NCI-H2171 treated with DMSO at 0.1 percent for 48 hours (cell line): ENCODE measurements at places on chromosomes 6 and 20.
A peak's percentile ranks its signal among the peaks of the same experiment; 100 is the strongest.

GRCh38 chr6:52376763-52377162 is 14.8 kb downstream of the PAQR8 start:
- no peak for DNase-seq

DNA sequence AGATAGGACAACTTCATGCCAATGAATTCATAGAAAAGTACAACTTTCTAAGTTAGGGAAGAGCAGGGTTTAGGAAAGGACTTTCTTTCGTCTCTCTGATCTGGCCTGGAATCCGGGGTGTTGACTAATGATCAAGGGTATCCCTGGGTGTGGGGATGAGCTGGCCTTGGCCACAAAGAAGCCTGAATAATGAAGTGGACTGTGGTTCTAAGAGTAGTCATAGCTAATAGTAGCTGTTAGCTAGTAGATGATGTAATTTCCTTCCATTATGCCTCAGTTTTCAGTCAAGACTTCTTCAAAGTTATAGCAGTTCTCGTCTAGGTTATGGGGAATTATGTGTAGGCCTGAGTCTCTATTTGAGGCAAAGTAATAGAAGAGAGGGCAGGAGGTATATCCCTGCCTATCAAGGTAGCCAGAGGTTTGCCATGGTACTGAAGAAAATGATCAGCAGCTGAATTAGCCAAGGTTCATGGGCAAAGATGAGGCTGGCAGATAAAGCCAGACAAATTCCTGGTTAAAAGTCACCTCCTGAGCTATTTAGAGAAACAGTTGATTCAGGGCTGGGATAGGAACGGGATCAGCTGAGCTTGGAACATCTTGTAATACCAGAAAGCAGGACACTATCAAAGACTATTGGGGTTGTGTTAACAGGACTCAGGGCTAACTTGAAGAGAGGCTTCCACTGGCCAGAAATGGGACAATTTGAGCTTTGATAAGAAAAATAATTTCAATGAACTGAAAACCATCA is 18.7 kb upstream of the TRPC4AP start:
- DNase-seq = no peak

DNA sequence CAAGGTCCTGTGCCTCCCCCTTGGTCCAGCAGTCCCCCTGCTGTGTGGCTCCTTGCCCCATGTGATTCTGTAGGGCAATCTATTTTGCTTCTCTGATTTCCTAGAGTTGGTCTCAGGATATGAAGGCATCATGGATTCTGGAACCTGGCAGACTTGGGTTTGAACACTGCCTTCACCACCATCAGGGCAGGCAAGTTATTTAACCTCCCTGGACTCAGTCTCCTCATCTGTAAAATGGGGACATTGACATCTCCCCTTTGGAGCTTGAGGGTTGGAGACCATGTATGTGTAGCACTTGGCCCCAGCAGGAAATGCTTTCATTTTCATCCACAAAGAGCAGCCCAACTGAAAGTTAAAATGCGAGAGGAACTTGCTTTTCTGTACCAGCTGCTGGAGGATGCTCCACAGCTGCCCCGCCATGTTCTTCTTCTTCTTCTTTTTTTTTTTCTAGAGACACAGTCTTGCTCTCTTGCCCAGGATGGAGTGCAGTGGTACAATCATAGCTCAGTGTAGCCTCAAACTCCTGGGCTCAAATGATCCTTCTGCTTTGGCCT is 6.7 kb downstream of the TOX2 start:
- DNase-seq = no peak

GRCh38 chr6:163862701-163863100 is 448.2 kb downstream of the QKI start:
- no peak for DNase-seq

GRCh38 chr20:53911301-53911700 is 159.1 kb downstream of the BCAS1 start:
- DNase-seq = no peak

DNA sequence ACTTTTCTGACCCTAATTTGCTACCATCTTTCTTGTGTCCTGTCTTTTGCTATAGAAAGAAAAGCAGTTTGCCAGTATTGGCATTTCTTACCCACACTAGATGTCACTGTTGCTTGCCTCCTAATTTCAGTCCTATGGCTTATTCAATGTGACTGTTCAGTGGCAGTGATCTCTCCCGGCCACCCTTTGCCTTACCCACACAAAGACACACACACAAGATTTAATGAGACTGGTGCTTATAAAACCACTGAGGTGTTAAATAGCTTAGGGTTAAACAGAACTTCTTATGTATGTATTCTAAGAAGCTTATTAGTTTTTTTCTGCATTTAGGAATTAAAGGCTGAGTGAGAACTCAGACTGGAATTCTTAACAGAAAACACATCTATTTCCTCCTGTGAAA is 233.6 kb upstream of the ASCC3 start:
- peak; percentile 90 for DNase-seq

DNA sequence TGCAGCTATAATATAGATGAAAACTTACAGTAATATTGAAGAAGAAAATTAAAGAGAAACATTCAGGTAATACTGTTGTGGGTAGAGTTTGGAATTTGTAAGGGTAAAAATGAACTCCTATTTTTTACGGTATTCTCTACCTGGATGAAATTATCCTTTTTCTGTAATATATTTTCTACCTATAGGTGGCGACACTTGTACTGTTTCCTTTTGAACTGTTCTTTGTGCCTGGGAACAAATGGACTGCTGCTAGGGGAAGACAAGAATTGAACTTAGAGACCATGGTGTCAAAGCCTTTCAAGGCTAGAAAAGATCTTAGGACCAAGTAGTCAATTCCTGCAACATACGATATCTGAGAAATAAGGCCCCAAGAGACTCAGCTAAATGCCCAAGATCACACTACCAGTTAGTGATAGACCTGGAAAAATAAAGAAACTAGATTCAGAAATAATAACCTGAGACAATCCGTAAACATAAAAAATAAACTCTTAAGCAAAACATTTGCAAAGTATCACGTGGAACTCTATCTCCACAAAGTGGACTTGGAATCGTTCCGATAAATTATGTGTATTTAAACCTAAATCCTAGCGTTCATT is 383.8 kb downstream of the TFAP2A start:
- no peak for DNase-seq

- peak; percentile 8 for DNase-seq
These were observed 54.7 kb downstream of the ELOVL5 start for GRCh38 chr6:53294095-53294494.

- DNase-seq = no peak
These were observed 174.7 kb downstream of the FOXC1 start for GRCh38 chr6:1784422-1784884.

DNA sequence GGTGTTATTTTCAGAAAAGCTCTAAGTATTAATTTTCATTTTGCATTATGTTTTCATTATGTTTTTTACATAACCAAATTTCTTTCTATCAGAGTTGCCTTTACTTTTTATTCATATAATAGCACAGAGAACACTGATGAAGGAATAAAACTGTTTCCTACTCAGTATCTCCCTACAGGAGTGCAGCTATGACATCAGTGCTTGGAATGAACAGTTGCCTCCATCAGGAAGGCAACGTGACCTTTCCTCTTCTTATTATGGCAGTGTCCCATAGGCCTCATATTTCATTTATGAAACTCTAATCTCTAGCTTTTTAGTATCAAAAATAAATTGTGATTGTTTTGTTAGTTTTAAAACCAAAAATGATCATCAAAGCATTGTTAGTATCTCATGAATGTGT is 712.8 kb downstream of the CD109 start:
- no peak for DNase-seq

DNA sequence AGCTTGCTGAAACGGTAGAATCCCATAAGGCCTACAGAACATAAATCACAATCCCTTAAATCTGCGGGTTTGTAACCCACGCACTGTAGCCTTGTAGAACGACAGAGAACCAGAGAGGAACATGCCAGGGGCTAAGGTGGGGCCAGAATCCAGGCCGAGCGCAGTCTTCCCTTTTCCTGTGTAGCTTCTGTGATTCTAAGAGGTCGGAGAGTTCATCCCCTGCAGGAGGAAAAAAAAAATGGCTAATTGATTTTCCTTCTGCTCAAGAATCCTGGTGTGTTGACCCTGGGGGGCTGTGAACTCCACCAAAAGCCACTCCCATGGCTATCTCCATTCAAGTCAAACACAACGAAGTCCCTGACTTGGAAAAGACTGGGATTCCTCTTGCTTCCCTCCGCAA is 96.3 kb downstream of the SPTLC3 start:
- DNase-seq = peak; percentile 29

GRCh38 chr6:164477790-164478189 is 831.6 kb downstream of the C6orf118 start:
- DNase-seq = no peak

- peak; percentile 46 for DNase-seq
These were observed 58.7 kb downstream of the VAPB start for GRCh38 chr20:58447511-58448391.

DNA sequence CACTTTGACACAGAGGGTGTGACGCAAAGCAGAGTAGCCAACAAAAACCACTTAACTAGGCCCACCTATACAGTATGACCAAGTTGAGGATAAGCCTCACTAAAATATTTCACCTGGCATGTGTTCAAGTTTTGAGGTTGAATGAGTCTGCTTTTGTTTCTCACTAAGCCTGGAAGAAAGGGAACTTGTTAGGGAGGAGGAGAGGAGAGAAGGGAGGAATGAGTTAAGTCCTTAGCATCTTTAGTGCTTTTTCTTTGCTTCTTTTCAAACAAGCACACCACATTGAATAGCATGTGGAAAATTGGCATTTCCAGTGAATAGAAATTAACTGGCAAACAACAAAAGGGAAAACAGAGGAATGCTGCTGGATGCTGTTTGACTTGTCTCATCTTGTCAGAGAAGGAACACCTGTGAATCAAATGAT is 461.9 kb downstream of the GJA1 start:
- DNase-seq = peak; percentile 28

DNA sequence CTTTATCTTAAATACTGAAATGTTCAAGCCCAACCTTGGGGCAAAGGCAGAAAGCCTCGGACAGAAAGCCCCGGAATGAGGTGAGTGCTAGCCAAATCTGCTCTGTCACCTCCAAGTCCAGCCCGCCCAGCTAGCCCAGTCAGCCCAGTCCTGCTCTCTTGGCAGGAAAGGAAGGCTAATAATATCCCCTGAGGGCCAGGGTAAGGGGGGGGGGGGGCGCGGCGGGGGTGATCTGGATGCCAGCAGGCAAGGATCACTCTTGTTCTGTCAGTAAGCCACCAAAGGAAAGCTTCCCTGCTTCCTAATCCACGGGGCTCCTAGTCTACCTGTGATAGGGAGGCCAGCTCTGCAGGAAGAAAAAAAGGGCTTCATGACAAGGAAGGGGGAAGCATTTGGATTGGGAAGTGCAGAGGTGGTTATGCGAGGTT is 1.1 kb downstream of the NDRG3 start:
- DNase-seq = peak; percentile 32

DNA sequence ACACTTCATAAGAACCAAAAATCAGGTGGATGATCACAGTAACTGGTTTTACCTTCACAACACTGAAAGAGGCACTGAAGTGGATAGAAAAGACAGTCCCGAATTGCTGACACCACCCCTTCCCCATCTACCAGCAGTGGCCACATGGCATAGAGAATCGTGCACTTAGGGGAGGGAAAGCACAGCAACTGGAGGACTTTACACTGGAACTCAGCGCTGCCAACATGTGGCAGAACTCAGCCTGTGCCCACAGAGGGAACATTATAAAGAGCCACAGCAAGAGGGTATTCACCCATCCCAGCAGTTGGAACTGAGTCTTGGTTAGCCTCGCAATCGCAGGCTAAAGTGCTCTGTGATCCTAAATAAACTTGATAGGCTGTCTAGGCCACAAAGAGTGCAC is 6.5 kb upstream of the KIAA1586 start:
- peak; percentile 38 for DNase-seq

DNA sequence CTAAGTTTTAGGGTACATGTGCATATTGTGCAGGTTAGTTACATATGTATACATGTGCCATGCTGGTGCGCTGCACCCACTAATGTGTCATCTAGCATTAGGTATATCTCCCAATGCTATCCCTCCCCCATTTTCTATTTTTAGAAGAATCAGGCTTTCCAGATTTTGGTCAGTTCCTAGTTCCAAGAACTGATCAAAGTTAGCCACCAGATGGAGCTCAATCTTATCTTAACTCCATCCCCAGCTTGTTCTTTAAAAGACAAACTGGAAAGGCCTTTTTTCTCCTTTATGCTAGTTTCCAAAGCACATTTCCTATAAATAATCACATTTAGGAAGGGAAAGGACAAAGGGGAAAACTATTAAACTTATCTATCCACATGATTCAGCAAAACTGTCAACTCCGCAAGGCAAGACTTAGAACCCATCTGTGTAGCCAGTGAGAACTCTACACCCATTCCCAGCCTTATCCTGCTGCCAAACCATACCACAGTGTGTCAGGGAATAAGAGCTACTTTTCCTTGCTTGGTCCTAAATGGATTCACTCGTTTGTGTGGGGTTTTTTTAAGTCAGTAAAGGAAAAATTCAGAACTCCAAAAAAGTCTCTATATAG is 22.8 kb upstream of the KHDC1 start:
- peak; percentile 9 for DNase-seq

DNA sequence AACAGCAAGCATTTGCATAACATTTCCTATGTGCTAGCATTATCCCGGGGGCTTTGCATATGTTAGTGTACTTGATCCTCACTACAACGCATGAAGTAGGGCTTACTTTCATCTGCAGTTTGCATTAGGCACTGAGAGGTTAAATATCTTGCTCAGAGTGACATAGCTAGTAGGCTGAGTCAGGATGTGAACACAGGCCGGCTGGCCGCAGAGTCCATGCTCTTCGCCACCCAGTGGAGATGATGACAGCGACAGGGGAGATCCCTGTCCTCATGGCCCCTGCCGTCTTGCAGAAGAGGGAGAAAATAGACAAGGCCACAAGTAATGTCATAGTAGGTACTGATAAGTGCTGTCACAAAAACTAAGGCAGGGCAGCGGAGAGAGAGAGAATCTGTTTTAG is 46.9 kb downstream of the LYRM4 start:
- DNase-seq = no peak

DNA sequence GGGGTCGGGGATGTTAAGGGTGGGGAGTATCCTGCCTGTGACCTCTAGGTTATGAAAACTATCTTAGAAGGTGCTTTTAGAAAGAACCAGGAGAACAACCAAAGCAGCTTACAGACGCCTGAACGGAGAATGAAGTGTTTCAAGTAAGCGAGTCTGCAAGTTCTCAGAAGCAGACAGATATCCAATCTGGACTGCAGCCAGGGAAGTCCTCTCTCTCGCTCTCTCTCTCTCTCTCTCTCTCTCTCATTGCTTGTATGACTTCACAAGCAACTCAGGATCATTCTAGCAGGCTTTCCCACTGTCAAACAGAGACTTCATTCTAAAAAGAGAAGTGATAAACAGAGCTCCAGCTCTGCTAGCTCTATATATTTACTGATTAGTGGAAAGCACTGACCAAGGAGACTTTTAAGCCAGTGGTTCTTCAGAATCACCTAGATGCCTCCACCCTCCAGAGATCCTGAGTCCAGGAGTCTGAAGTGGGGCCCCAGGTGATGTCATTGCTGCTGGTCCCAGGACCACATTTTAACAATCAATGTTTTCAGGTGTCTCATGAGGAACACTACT is 6.0 kb downstream of the TCF21 start:
- peak; percentile 37 for DNase-seq
